HFF-Myc (cell line): ENCODE measurements at places on chromosomes 2 and 18.

- DNase-seq, result no peak
Observed at GRCh38 chr2:98441706-98442450, 2.8 kb upstream of the INPP4A start.

GRCh38 chr2:3189961-3190360, 187.7 kb downstream of the EIPR1 start:
- DNase-seq, result no peak

DNA sequence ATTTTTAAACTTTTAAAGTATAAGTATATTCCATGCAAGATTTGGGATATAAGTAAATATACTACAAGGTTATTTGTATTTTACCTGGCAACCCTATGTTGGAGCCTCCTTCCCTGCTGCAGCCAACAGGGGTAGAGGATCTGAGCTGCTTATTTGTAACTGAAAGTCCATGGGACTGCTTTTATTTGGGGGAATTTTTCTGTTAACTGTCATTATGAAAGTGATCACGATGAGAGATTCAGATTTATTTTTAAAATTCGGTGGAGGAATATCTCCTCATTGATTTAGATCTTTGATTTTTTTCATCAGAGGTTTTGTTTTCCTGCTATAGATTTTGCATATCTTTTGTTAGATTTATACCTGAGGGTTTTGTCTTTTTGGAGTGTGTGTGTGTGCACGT, 215.9 kb downstream of the PRKCE start:
- no peak for DNase-seq

DNA sequence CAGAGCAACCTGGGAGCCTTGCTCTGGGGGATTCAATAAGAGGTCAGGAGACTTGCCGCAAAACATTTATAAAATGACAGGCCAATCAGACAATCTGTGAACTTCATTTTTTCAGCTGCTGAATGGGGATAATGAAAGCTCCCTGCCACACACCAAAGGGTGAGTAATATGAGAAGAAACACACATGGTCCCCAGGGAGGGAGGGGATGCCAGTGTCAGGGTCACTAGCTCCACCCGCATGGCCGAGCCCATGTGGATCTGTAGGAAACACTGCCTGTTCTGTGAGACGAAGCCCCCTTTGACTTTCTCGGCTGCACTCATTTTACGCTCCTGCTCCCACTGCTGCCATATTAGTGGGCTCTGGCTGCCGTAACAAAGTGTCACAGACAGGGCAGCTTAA, 521.0 kb upstream of the RAB6C start:
- no peak for DNase-seq

GRCh38 chr2:10771786-10772185, 40.8 kb downstream of the PDIA6 start:
- DNase-seq, result no peak

- no peak for DNase-seq
Observed at GRCh38 chr18:52343138-52343537, 3.1 kb downstream of the DCC start.

GRCh38 chr2:20496076-20496872, 49.4 kb downstream of the RHOB start:
- no peak for DNase-seq

DNA sequence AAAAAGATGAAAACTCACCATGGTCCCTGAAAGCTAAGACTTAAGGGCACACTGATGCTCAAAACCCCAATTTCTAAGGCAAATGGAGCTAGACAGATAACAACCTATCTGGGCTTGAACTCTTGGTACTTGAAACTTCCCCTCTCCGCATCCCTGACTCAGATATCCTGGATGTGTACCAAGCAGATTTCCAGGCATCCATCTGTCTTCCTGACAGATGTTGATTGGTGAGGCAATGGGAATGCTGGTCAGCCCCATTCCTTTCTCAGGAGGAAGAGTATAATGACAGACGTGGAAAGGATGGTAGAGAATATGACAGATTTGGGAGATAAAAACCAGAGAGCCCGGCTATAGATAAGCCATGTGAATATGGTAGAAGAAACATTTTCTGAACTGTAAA, 69.2 kb downstream of the ADD2 start:
- no peak for DNase-seq

DNA sequence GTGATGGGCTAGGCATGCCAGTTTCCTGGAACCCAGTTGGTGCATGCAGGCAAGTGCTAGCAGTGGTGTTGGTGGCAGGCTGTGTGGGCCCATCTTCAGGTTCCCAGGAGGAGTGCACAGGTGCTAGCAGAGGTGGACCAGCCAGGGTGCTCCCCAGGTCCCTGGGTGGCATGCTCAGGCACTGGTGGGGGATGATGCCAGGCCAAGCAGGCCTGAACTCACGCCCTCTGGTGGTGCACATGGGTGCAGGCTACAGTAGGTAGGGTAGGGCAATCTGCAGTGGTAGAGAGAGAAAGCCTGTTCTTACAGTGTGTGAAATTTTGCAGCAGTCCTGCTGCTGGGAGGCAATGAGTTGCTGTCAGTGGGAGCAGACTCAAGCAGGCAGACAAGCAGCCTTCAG, 1651.8 kb downstream of the DPP10 start:
- DNase-seq, result no peak

GRCh38 chr2:239955087-239955988, 69.8 kb downstream of the NDUFA10 start:
- DNase-seq, result no peak

- DNase-seq, result no peak
Observed at GRCh38 chr18:11178951-11179549, 29.7 kb upstream of the PIEZO2 start.

DNA sequence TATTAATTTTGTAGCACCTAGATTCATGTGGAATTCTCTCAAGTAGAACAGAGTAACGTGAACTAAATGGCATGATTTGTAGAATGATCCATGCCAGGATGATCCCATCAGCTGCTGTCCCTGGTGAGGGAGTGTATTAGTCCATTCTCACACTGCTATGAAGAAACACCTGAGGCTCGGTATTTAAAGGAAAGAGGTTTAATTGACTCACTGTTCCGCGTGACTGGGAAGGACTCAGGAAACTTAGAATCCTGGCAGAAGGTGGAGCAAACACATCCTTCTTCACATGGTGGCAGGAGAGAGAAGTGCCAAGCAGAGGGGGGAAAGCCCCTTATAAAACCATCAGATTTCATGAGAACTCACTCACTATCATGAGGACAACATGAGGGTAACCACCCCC, 312.6 kb downstream of the PTPRM start:
- DNase-seq, result no peak

DNA sequence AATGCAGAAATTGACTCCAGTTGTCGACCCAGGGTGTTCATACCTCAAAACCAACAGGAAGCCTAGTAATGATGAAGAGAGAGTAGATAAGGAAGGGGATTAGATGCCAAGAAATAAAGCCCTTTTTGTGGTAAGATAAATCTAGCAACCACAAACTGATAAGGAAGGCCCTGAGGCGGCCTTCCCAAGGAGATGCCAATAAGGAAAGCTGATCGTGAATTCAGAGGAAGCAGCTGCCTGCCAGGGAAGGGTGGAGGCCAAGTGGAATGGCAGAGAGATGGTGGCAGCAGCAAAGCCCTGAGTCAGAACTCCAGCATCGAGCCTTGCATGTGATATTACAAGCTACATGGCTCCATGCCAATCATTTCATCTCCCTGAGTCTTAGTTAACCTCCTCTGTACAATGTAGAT, 126.3 kb downstream of the IRS1 start:
- peak; percentile 29 for DNase-seq

GRCh38 chr18:12769644-12770440, 67.0 kb downstream of the PSMG2 start:
- no peak for DNase-seq

DNA sequence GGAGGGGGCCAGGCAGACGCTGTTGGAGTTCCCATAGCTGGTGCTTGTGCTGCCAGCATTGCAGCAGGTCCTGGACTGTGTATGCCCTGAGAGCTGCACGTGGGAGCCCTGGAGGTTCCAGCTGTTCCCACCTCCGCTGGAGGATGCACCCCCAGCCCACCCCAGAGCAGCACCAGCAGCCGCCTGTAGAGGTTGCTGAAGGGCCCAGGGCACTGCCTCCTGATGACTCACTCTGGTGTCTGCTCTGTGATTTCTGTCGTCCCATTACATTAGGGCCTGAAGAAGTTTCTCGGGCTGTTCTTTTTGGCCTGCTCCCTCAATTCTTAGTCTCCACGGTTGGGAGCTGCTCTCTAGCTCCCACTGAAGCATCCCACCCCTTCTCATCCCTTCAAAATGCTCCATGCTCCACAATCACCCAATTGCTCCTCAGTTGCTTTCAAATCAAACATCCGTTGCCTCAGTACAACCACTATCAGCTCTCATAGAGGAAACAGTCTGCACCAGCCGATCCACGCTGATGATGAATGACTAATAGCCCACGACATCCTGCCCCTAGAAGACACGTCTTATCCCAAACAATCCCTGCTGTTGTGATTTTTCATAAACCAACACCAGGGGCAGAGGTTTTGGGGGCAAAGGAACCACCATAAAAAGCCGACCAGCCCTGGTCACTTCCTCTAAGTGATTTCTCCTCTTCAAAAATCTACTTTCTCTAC, 65.2 kb upstream of the RNF152 start:
- no peak for DNase-seq

- no peak for DNase-seq
Observed at GRCh38 chr2:85852937-85853498, 35.8 kb downstream of the ST3GAL5 start.

- no peak for DNase-seq
Observed at GRCh38 chr2:238286987-238287736, 1.2 kb downstream of the PER2 start.

- no peak for DNase-seq
Observed at GRCh38 chr2:212938144-212938793, 213.1 kb downstream of the IKZF2 start.

DNA sequence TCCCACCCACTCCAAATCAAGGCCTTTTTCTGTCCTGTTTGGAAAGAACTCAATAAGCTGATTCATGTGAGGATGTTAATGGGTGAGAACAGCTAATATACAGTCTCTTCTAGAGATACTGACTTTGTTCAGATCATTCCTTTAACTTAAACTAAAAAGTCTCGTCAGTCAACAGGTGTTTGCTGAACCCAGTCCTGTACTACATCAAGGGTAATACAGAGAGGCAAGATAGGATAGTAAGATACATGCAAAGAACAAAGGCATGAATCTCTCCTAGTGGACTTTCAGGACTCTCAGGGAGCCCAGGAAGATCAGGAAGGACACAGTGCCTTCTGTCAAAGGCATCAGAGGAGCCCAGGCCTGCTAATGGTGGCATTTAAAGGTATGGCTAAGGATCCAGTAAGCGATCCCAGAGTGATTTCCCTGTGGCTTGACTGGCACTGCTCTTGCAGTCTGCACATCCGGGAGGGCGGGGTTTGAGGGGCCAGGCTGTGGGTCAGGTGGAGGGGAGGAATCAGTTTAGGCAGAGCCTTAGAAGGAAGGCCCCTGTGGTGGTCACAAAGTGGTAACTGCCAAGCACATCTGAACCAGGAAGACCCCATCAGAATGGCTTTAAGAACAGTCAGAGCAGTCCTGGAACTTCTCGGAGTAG, 54.0 kb downstream of the EPAS1 start:
- DNase-seq, result no peak

GRCh38 chr2:225599856-225600255, 200.3 kb downstream of the NYAP2 start:
- DNase-seq, result no peak

GRCh38 chr2:199057936-199058335, 399.8 kb downstream of the SATB2 start:
- DNase-seq, result no peak

DNA sequence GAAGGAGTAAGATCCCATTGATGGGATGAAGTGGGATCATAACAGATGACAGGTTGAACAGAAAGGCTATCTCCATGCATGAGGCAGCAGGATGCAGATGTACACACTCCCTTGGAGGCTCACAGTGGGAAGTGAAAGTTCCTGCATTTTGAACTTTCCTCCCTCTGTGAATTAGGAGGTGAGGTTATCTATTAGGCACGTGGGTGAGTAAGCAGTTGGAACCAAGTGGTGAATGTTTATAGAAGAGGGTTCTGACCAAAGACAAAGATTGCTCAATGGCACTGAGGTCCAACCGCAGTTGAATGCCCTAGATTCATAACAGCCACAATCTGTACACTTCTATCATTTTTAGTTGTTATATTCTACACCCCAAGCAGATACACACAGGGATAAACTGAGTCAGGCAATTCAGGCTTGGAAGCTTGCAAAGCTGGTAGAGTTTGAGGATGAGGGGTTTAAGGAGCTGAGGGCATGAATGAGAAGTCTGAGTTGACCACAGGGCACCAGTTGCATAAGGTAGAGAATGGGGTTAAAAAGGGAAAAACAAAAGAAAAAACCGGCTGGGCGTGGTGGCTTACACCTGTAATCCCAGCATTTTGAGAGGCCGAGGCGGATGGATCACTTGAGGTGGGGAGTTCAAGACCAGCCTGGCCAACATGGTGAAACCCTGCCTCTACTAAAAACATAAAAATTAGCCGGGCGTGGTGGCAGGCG, 7.1 kb upstream of the KCMF1 start:
- no peak for DNase-seq

- no peak for DNase-seq
Observed at GRCh38 chr2:185284696-185285095, 453.9 kb upstream of the FSIP2 start.

GRCh38 chr2:241695651-241696050, 6.2 kb upstream of the ING5 start:
- no peak for DNase-seq

- DNase-seq, result no peak
Observed at GRCh38 chr18:905307-905947, 756 bp downstream of the ADCYAP1 start.

- DNase-seq, result no peak
Observed at GRCh38 chr18:36661999-36662398, 166.8 kb downstream of the TPGS2 start.

DNA sequence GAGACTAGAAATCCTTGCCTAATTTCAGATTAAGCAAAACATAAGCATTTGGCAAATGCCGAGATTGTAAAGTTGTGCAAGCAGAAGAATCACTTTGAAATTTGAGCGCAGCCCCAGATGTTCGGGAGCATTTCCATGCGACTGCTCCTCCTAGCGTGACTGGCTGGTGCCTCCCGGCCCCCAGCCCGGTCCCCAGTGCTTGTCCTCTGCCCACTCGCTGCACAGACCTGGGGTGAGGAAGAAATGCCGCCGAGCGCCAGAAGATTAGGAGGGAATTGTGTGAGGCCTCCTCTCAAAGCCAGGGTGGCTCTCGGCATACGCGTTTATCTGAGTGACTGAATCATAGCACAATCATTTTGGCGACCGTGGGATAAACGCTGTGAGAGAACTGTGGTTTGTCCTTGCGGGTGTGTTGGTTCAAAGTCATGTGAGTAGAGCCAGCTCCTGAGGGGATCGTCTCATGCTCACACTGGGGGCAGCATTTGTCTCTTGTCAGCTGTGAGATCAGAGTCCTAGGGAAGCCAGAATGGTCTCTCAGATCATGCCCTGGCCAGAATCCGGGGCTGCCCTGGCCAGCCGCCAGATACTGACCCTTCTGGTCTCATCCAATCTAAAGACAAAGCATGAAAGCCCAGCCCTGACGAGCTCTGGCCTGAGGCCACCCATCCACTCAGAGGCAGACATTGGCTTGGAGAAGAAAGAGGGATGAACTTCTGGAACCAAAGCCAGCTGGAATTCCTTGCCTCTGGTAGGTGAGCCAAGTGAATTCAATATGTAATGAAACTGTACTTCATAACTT, 189.3 kb downstream of the SH3RF3 start:
- peak; percentile 69 for DNase-seq
